ENCODE measurements at places on chromosomes 1 and 21.
A peak's percentile ranks its signal among the peaks of the same experiment; 100 is the strongest.

DNA sequence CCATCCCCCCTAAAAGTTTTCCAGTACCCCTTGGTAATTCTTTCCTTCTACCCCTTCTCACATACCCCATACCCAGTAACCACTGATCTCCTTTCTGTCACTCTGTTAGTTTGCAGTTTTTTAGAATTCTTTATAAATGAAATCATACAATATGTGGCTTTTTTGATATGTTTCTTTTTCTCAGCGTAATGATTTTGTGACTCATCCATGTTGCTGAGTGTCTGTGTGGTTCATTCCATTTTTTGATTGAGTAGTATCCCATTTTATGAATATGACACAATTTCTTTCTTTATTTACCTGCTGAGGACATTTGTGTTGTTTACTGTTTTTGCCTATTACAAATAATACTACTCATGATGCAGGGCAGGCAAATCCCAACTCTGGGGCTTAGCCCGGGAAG lies 1605.3 kb downstream of the BRINP3 start:
- no peak for DNase-seq

DNA sequence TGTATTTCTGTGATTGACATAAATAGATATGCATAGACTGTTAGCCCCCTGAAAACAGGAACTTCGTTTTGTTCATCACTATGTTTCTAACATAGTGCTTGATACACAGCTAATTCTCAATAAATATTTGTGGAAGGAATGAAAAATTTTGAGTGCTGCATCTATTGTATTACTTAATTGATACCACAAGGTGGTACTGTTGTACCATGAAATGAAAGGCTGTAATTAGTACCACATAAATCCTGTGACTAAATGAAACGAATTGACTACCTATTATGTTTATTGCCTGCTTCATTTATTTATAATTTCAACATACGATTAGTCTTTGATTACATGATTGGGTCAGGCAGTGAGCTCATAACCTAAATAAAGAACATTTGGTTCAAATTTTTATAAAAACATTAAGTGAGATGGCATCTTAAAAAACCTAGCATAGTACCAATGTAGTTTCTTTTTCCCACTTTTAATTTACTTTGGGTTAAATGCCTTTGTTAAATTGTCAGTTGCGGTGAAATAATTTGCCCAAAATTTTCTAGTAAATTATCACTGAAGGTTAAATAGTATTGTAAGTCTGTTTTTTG lies 15.0 kb upstream of the TGFB2 start:
- peak; percentile 29 for DNase-seq

- no peak for DNase-seq
Measured at GRCh38 chr1:240171907-240172306, 80.2 kb downstream of the FMN2 start.

- DNase-seq, result peak; percentile 8
Measured at GRCh38 chr1:179447489-179447888, 81.7 kb downstream of the AXDND1 start.

DNA sequence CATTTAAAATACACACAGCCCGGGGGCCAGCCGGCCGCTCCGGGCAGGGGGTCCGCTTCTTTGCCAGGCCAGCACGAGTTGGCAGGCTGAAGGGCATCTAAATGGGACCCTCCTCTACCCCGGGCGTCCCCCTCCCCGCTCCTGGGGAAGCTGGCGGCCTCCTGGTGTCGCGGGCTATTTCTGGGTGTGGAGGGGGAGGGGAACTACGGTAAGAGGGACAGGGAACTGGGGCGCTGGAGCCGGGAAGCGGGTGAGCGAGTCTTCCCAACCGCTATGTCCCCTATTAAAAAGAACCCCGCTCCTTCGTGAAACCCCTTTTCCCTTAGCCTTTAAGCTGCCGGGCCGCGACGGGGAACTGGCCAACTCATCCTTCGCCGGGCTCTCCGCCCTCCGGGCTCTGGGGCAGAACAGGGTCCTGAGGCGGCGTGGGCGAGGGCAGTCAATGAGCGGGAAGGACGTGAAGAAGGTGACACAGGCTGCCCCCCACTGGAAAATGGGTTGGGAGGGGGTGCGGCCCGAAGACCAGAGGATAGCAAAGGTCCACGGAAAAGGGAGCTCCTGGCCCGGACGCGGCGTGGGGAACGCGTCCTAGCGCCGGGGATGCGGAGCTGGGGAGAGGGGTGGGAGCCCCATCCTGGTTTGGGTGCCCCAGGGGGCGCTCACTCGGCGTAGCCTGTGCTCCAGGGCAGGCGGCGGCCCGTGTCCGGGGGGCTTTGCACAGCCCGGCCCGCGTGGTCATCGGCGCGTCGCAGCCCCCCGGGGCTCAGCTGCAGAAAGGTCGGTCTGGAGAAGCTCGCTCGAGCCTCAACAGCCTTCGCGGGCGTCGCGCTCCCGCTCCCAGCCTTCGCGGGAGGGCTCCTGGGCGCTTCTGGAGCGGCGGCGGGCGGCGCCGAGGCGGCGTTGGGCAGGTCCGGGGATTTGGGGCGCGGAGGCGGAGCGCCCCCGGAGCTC lies 544 bp downstream of the PPM1J start:
- no peak for DNase-seq

DNA sequence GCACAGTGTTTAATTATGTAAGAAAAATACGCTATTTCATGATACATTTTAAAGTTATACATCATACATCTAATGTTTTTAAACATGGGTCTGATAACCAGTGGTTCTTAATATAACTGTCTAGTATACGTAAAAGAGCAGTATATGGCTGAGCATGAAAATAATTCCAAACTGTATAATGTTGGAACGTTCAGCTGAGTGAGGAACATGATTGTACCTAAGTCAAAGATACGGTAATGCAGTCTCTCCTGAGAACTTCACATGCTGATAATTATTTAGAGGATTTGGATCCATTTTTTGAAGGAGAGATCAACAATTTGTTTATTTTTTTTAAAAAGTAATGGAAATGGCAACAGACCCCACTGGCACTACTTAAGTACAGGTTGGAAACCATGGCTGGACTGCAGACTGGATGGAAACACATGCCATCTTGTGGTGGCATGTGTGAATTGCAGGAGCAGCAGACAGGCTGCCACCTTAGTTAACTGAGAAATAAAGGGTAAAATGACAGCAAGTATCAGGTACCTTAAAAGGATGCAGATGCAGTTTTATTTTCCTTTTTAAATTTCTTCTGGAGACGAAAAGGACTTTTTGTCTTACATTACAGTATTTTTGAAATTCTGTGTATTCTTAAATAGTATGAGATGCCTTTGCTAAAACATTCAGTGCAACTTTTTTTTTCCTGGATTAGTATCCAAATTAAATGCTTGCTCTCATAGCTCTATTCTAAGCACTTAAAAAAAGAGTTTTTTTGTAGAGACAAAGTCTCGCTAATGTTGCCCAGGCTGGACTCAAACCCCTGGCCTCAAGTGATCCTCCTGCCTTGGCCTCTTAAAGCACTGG lies 73.8 kb downstream of the MTR start:
- DNase-seq, result peak; percentile 67

- DNase-seq, result no peak
Measured at GRCh38 chr1:7785108-7785507, 1.0 kb downstream of the PER3 start.

GRCh38 chr1:214840356-214840755 lies 237.4 kb downstream of the CENPF start:
- DNase-seq, result no peak

DNA sequence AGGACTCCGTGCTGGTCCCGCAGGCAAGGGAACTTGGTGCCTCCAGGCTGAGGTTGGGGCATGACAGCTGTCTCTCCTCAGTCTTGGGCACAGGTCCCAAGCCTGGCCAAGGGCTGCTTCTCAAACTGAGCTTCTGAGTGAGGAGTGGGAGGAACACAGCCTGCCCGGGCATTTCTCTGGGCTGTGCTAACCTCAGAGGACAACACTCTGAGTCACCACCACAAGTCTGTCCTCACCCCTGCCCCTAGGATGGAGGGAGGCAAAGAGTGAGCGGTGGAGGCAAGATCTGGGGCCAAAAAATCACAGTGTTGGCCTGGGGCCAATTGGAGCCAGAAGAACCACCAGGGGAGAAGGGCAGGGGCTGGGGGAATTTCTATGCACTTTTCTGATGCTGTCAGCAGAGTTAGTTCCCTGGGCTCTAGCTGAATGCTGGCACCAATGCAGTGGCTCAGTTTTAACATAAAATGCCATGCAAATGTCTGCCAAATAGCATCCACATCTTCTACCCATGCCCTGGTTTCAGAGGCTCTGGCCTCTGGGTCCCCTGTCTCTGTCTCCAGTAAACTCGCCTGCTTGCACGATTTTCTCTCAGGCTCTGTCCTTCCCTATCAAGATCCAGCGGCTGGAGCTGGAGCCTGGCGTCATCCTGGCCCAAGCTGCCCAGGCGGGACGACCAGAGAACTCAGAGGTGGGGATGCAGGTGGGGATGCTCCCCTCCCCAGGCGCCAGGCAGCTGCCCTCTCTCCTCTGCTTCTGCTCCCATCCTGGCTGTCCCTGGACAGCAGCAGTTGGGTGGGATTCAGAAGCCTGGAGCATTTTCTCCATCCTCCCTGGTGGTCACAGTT lies 11.0 kb upstream of the CDK18 start:
- peak; percentile 30 for DNase-seq

GRCh38 chr1:199489594-199489993 lies 537.9 kb upstream of the NR5A2 start:
- DNase-seq, result no peak

- peak; percentile 78 for DNase-seq
Measured at GRCh38 chr1:244325056-244325758, 126.5 kb downstream of the ADSS2 start.

GRCh38 chr21:44450402-44450801 lies 4.9 kb upstream of the LRRC3 start:
- DNase-seq, result no peak

- peak; percentile 12 for DNase-seq
Measured at GRCh38 chr1:161484613-161485012, 20.6 kb upstream of the FCGR2A start.

DNA sequence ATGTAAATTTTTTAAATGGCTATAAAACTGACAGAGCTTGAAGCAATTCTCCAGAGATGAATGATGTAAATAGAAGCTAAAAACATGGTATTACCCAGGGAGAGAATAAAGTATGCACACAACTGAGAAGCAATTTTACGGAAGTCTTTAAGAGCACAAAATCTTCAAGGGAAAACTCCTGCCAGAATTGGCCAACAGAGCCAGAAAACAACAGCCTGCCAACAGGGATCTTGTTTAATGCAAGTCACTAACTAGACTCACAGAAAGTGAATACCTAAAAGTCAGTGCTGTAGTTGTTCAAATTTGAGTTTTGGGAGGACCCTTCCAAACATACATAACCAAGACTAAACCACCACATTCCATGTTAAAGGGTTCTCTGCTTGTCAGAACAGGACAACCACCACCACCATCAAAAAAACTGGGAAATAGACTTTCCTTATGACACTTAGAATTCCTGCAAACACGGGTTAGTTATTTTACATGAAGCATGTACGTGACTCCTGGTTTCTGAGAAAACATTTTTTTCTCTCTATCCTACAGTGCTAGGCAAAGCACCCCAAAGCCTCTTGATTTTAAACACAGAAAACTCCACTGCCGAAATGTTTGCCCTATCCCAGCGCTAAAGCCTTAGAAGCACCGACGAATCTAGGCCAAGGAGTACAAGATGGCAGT lies 1.6 kb downstream of the EPS15 start:
- no peak for DNase-seq

- no peak for DNase-seq
Measured at GRCh38 chr1:10744654-10745238, 51.7 kb downstream of the CASZ1 start.

- no peak for DNase-seq
Measured at GRCh38 chr1:185974367-185975170, 240.4 kb downstream of the HMCN1 start.

DNA sequence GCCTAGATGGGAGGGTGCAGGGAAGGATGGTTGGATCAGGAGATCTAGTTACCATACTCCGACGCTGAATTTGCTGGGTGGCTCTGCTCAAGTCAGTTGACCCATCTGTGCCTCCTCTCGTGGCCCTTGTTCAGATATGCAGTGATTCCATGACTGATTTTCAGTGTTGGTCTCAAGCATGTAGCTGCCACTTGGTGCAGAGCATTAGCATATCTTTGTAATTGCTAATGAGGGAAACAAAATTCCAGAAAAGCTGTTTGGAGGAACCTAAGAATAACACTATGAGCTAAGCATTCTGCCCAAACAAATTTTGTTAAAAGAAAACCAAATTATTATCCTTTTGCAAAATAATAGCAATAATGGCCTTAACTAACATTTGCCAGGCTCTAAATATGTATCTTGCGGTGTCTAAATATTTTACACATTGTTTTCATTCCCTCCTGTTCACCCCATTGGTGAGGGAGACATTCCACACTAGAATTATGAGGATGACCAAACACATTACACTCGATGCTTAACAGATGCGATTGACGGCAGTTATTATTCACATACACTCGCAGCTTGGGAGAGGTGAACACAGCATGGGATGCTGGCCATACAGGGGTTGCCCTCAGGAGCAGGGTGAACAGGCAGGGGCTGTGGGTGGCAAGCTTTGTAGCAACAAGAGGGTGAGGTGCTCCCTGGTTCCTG lies 69.1 kb downstream of the KCNJ15 start:
- DNase-seq, result no peak

GRCh38 chr1:17239420-17239819 lies 9.5 kb upstream of the PADI3 start:
- peak; percentile 52 for DNase-seq

GRCh38 chr1:236451796-236452373 lies 57.8 kb downstream of the EDARADD start:
- DNase-seq, result peak; percentile 60
